ENCODE measurements at places on chromosomes 12 and 14.

- no peak for DNase-seq
These were observed 10.3 kb downstream of the NFATC4 start for GRCh38 chr14:24378327-24378726.

GRCh38 chr14:23245282-23245681, 7.5 kb downstream of the RNF212B start:
- DNase-seq, result no peak

GRCh38 chr12:68761901-68762630, 16.1 kb downstream of the SLC35E3 start:
- DNase-seq, result no peak

- no peak for DNase-seq
These were observed 450.4 kb downstream of the LRFN5 start for GRCh38 chr14:42057111-42057510.

- DNase-seq, result no peak
These were observed 104.1 kb downstream of the EPS8 start for GRCh38 chr12:15684896-15685658.

DNA sequence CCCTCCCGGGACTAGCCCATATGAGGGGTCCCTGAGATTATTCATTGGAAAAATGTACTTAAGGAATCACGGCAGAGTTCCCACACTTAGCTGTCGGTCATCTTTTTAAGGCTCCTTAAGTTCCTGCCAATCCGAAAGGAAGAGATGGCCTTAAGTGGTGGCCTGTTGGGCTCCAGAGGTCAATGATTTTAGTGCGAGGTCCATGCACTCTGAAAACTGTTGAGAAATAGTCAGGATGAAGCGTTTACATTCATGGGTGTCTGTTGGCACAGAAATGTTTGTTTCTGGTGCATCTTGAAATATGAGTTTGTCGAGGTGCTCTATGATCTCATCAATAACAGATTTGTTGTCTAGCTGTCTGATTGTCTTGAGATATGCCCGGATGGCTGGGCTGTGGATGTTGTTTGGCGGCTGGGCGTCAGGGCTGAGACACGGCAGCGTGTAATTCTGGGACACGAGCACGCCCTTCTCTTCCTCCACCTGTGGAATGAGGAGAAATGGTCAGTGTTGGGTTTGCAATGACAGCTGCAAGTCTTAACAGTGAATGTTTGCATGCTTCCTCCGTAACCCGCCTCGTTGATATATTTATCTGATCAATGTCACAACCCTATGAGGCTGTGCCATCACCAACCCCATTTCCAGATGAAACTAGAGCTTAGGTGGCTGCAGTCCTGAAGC, 1.6 kb downstream of the IL31 start:
- DNase-seq, result no peak

DNA sequence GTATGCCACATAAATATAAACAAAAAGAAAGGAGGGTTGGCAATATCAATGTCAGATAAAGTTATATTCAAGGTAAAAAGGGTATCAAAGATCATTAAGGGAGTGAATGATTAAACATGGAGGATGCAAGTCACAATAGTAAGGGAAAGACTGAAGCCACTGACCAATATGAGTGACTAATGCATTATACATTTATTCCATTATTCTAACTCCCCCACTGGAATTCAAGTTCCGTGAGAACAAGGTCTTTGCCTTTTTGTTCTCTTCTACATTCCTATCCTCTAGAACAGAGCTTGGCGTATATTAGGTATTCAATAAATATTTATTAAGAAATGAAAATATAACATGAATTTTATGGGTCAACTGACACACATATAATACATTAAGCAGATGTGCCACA, 30.7 kb downstream of the MAP4K5 start:
- no peak for DNase-seq

DNA sequence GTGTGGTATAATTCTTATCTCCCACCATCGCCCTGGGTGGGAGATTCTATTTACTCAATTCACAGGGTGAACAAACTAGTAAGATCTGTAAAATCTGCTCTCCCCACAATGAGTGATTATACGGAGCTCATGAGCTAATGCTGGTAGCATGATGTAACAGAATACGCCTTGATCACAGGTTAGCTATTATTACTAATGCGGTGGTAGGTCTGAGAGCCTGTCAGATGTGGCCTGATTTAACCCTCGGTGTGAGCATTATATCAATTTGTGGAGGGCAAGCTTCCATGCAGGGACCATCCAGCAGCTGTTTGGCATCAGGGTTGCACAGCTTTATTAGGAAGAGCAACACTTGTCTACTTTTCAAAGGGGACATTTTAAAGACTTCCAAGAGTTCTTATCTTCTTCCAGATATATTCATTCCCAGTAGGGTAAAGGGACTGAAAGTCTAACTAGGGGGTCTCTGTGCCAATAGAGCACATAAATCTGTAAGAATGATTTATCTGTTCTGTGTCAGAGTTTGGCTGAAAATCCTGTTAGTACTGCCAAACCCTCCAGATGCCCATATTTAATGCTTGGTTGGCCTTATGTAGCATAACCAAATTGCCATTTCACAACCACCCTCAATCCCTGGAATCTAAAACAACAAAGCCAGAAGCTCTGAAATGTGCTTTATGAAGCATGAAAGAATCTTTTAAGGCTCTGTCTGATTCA, 18.7 kb downstream of the TSHR start:
- peak; percentile 46 for DNase-seq

GRCh38 chr14:100540926-100541620, 46.1 kb downstream of the BEGAIN start:
- DNase-seq, result no peak

- DNase-seq, result peak; percentile 96
These were observed at the start of gene LARP4 for GRCh38 chr12:50400638-50401499. TSS of gene LARP4 (plus strand) at chr12:50400885. CDS start at chr12:50401011, 126 bp downstream.

DNA sequence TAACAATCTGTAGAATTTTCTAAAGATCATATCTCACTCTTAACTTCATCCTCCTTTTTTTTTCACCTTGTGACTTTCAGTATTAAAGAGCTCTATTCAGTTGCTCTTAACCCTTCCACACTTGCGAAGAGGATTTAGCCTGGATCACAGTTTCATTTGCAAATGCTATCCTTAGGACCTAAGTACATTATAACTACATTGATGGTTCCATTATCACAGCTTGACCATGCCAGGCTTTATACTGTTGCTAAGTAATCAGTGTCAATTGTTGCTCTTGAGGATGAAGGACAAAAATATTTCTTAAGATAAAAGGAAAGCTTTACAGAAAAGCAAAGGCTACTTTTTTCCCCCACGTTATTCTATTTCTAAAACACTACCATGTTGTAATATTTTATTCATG, 122.2 kb downstream of the PDZRN4 start:
- no peak for DNase-seq

- no peak for DNase-seq
These were observed 156.0 kb downstream of the MED13L start for GRCh38 chr12:116121453-116121871.

DNA sequence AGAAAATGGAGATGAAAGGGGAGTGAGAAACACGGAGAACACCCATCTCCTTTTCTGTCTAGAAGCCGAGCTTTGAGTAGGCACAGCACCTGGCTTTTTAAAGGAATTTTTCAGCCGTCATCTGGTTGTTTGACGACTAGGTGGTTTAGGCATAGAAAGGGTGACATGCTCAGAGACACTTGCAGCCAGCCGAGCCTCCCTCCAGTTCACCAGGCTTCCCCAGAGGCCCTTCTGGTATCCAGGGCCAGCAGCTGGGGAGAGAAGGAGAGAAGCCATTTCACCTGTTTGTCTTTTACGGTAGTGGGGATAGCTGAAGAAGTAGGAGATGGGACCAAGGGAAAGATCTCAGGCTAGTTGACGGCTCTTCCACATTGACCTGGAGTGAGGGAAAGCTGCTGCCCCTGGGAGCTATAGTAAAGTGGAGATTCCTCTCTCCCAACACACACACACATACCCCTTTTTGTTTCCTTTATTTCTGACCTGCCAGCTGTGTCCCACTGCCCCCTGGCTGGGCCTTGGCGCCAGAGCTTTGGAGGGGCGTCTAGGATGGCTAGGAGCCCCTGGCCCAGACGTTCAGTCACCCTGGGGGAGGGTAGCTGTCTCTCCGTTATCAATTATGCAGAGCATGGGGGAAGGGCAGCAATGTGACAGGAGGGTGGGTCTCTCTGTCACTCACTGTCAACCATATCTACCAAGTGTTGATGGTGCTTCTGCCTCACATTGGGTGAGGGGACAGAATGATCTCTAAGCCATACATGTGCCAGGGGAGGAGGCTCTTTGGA, 5.5 kb downstream of the MAP3K12 start:
- DNase-seq, result no peak

GRCh38 chr12:131883521-131883900, 10.9 kb upstream of the ULK1 start:
- DNase-seq, result no peak

DNA sequence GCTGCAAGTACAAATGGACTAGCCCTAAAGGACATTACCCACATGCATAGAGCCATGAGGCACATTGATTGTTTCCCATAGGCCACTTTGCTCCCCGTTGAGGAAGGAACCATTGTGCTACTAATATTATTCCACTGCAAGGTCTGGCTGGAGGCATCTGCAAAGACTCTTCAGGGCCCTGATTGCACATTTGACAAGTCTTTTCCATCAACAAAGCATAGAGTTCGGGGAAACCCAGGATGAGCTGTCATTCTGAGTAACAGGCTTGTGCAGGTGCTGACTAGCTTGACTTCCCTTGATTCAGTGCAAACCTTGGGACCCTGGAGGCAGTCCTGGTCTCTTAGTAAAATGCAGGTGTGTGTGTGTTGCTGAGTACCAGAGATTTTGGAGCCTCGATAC, 73.8 kb downstream of the SUSD6 start:
- peak; percentile 44 for DNase-seq

DNA sequence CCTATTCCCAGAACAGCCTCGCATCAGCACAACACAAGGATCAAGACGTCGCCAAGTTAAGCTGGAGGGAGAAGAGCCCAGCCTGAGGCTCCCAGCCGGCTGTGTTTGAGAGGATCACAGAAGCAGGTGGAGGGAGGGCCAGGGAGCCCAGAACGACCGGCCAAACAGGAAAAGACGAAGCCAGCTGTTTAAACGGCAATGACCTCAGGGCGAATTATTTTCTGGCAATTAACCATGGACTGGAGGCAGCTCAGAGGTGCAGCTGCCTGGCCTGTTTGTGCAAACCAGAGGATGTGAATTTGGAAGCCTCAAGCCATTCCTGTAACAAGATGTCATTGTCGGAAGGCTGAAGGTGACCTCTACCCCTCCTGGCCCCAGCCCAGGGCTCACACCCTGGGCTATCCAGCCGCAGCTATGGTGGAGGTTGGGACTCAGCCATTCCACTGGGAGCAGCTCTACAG, 175.8 kb upstream of the PRMT8 start:
- no peak for DNase-seq

GRCh38 chr12:131280426-131280825, 326.7 kb downstream of the ADGRD1 start:
- DNase-seq, result no peak

All from G401 (cell line).